ENCODE measurements at places on chromosomes 1 and 21. TPM values are rescaled to one million over a fixed set of nuclear protein-coding genes. Genes with fewer than 3 reads are reported as not detected.
A peak's percentile ranks its signal among the peaks of the same experiment; 100 is the strongest.

The NKAIN1 gene
- not detected for total RNA-seq

DNA sequence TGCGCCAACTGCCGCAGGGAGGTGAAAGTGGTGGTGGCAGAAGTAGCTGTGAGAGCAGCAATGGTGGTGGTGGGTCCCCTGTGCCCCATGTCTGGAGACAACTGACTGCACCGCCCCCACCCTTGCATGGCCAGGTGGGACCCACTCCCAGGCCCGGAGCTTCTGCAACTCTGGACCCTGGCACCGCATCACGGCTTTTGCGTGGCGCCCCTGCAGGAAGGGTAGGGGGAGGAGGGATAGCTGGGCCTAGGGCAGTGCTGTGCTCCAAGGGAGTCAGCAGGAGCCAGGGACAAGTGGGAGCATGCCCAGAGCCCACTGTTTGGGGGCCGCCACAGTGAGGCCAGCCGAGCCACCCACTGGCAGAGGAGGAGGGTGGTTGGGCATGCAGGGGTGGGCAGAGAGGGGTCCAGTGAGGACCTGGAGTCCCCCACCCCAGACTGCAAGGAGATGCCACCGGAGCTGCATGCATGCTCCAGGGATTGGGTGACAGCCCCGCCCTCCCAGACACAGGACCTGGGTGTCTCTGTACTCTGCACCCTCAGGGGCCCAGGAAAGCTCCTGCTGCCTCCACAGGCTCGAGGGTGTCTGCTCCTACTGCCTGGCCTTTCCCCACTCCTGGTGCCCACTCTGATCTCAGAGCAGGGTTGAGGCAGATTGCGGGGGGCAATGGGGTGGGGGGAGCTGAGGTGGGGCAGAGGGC, 9.8 kb upstream of the CTTNBP2NL start:
- DNase-seq = no peak

GRCh38 chr1:154557248-154557938, 1.1 kb downstream of the UBE2Q1 start:
- no peak for DNase-seq

DNA sequence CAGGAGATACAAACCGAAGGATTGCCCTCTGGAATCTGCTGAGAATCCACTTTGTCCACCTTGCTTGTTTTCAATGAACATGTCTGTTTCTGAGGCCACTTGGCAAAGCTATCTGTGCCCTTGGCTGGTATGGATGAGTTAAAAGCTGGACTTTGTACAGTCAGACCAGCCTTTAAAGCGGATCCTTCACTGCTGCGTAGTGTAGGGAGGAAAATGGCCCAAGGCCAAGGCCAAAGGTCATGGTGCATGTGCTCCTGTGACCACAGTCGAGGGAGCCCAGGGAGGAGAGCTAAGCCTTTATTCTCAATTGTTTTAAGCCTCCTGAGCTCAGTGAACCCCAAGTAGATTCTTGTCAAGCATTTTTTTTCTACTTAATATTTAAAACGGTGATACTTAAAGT, 37.0 kb downstream of the KCNJ15 start:
- DNase-seq = no peak

- DNase-seq = no peak
Measured at GRCh38 chr21:14678973-14679574, 133.0 kb upstream of the SAMSN1 start.

The TEDDM1 gene
- total RNA-seq = not detected

The GPA33 gene
- total RNA-seq = 5.2 TPM

GRCh38 chr1:236717811-236718210, 31.5 kb downstream of the ACTN2 start:
- DNase-seq = no peak

DNA sequence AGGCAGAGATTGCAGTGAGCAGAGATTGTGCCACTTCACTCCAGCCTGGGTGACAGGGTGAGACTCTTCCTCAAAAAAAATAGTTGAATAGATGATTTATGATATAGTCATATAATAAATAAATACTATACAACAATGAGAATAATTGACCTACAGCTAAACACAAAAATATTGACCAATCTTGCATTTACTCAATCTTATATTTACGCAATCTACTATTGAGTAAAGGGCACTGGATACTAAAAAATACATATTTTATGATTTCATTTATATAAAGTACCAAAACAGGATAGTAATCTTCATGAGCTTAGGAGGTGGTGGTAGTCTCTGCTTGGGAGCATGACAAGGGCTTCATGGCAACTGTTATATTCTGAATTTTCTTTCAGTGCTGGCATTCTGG, 19.1 kb upstream of the GBP3 start:
- no peak for DNase-seq

The GJA4 gene
- total RNA-seq = 0.17 TPM

The RGS1 gene
- total RNA-seq = 25.8 TPM

The COL24A1 gene
- 0.12 TPM for total RNA-seq

- DNase-seq = no peak
Measured at GRCh38 chr1:156894711-156895454, 1.4 kb downstream of the PEAR1 start.

- no peak for DNase-seq
Measured at GRCh38 chr1:112267929-112268328, 128.1 kb upstream of the CTTNBP2NL start.

- no peak for DNase-seq
Measured at GRCh38 chr1:23466423-23466989, 17.5 kb downstream of the ASAP3 start.

The CNTN2 gene
- total RNA-seq = not detected

- DNase-seq = no peak
Measured at GRCh38 chr1:239140968-239141367, 245.4 kb upstream of the CHRM3 start.

DNA sequence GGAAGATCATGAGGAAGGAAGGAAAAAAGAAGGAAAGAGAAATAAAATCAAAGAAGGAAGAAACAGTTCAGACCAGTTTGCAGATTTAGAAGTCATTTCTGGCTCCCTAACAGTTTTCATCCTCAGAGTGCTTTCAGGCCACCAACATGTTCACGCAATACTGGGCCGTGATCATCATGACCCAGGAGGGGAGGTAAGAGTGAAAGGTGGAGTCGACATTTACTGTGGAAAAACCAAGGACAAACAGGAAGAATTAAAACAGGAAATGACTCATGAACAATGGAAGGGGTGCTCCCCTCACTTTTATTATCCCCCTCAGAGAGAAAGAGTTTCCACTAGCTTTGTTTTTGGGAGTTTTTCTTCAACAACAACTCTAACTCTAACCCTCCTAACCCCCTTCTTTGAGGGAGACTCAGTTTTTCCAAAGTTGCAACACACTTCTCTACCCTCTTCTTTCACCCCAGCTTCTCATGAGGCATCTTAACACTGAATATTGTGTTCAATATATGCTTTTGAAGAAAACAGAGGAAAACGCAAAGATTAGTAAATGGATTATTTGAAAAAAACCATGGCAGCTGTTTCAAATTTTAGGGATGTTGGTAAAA, 60.4 kb downstream of the VANGL2 start:
- peak; percentile 37 for DNase-seq

DNA sequence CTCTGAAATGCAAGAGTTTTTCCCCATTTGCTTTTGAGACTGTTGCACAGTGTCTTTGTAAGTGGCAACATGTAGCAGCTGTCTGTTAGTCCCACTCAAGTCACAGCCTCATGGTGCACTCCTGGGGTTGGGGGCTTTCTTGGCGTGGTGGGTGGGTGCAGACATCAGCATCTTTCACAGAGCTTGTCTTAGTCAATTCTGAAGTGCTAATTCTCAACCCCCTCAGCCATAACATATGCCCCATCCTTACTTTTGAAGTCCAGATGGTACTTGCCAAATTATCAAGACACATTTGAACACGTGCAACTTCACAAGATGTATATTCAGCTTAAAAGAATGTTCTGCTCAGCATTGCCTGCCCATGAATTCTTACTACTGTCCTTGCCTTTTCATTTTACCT, 87.1 kb downstream of the VCAM1 start:
- DNase-seq = no peak

DNA sequence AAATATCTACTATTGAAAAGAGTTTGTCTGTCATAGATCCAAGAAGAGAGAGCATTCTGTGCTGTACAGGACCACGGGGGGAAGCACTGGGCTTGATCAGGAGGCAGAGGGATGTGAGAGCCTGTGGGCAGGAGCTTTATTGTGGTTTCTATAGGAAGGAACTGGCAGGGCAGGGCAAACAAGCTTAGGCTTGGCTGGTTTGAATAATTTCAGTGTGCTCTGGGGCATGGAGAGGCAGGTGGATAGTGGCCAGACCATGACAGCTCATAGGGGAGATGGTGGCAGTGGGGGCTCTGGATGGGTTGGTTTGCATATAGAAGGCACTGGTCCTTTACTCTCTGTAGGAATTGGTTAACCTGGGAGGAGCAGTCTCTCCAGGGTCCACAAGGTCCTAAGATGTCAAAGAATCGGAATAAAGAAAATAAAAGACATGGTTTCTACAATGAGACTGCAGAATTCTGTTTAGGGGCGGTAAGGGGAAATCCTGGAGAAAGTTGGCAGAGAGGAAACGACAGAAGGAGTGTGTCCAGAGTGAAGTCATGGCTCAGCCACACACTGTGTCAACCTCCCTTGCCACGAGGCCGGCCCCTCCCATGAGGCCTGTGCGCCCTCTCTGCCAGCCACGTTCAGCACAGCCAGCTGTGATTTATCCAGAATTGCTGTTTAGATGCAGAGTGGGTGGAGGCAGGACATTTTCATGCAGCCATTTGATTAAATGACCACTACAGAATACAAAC, 81.7 kb upstream of the PGBD5 start:
- no peak for DNase-seq

- DNase-seq = no peak
Measured at GRCh38 chr1:93581917-93582850, 99.5 kb downstream of the BCAR3 start.

DNA sequence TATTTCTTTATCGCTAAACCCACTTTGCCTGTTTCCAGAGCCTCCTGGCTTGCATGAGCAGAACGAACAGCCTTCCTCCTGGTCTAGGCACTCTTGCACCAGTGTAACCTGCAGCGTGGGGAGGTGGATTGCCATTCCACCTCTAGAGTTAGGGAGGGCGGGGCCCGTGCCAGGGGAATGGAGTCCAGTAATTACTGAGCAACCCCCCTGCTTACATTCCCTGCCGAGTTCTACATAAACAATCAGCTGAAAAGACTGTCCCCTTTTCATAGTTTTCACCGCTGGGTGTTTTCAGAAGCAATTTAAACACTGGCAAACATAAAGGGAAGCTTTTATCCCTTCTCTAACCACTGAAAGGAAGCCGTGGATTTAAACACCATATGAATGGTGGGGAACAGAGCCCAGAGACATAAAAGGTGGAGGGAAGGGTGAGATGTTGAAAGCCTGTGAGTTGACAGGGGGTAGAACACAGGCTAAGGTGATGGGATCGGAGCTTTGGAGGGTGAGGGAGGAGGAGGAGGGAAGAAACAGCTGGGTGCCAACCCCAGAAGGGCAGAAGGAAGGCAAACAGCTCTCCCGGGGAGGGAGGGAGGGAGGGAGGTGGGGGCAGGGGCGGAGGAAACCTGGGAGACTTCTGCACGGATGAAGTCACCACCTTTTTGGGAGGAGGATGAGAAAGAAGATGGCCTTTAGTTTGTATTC, 68.0 kb upstream of the WDR26 start:
- DNase-seq = no peak

The BNIPL gene
- 5.3 TPM for total RNA-seq

The TIAM1 gene
- 62.2 TPM for total RNA-seq

GRCh38 chr1:198205016-198205684, 48.4 kb downstream of the NEK7 start:
- no peak for DNase-seq

DNA sequence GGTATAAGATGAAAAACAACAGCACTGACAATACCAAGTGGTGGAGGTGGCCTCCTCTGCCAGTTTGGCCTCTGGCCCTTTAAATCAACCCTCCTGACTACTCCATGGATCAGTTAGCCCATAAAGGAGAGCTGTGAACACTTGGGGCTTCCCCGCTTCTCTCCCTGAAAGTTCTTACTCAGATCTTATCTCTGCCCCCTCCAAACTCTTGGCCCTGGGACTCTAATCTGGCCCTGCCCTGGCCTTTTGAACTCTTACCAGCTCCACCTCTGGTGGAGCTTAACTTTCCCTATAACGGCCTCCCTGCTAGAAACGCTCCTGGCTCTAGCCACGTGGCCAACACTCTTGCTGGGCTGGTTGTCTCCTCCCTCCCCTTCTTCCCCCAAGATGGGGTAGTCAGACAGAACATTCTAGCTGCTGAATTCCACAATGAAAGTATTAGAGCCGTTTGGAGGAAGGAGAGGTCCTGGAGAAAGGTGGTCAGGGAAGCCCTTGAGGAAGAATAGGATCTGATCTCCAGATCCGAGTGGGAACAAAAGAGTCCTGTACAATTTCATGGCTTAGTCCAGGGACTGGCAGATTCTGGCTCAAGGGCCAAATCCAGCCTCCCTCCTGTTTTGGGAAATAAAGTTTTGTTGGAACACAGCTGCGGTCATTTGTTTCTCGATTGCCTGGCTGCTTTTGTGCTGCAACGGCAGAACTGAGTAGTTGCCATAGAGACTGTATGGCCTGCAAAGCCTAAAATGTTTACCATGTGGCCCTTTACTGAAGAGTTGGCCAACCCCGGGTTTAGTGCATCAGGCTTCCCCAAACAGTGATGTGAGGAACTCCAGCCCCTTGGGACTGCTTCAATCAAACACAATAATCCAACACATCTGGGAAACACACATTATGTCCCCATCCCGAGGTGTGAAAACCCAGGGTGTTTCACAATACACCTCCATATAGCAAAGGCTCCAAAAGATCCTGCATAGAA, 9.5 kb upstream of the PIGR start:
- no peak for DNase-seq

DNA sequence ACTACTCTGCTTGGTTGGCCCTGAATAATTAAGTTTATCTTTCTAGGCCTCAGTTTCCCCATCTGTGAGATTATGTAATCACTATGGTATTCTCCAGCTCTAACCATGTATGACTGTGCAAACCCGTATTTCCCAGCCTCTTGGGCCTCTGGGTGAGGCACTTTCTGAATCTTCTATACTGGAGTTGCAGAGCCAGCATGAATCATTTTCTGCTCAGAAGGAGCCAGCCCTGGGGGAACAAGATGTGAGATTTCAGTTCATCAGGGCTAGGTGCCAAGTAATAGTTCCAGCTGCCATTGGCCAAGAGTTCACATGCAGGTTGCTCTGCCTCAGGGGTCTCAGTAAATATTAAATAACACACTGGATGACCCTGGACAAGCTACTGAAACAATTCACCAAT, 47.7 kb upstream of the USP24 start:
- no peak for DNase-seq

DNA sequence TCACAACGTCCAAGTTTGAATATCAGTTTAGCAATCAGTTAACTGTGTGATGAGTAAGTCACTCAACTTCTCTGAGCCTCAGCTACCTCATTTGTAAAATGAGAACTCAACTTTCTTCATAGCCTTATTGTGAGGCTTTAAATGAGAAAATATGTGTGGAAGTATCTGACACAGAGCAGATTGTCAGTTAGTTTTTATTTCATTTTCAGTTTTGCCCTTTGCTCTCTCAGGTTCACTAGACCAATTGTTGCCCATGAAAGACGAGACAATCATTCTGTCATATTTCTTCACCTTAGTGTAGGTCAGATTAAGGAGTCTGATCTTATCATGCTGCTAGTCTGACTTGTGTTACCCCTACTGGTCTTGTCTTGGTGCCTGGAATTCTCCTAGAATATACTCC, 232.8 kb upstream of the PTBP2 start:
- no peak for DNase-seq

GRCh38 chr1:232260861-232261260, 369.1 kb downstream of the SIPA1L2 start:
- DNase-seq = no peak

GRCh38 chr1:38088791-38089190, 42.2 kb upstream of the POU3F1 start:
- DNase-seq = no peak

GRCh38 chr1:210920716-210921694, 212.9 kb downstream of the KCNH1 start:
- DNase-seq = no peak

All from activated T-cell treated with anti-CD3 and anti-CD28 coated beads, Interleukin-2, amount 50 U/mL, for 72 hours (primary cell).